ENCODE measurements at places on chromosomes 1 and 21.

DNA sequence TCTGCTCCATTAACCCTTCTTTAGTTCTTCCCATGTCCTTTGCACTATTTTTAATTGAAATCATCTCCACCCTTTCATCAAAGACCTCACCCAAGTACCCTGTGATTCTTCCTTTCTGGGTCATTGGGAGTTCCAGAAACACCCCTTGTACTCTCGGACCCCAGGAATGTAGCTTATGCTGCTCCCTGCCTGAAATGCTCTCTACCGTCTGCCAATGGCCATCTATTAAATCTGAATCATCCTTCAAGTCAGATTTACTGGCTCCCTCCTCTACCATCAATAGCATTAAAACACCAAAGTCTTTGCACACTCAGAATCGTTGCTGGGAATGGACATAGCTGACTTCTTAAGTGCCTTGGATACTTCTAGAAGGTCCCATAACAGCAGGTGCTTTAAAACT lies 73.2 kb upstream of the GADD45A start:
- no peak for DNase-seq

GRCh38 chr1:113391649-113392271 lies 1.4 kb downstream of the MAGI3 start:
- DNase-seq = no peak

DNA sequence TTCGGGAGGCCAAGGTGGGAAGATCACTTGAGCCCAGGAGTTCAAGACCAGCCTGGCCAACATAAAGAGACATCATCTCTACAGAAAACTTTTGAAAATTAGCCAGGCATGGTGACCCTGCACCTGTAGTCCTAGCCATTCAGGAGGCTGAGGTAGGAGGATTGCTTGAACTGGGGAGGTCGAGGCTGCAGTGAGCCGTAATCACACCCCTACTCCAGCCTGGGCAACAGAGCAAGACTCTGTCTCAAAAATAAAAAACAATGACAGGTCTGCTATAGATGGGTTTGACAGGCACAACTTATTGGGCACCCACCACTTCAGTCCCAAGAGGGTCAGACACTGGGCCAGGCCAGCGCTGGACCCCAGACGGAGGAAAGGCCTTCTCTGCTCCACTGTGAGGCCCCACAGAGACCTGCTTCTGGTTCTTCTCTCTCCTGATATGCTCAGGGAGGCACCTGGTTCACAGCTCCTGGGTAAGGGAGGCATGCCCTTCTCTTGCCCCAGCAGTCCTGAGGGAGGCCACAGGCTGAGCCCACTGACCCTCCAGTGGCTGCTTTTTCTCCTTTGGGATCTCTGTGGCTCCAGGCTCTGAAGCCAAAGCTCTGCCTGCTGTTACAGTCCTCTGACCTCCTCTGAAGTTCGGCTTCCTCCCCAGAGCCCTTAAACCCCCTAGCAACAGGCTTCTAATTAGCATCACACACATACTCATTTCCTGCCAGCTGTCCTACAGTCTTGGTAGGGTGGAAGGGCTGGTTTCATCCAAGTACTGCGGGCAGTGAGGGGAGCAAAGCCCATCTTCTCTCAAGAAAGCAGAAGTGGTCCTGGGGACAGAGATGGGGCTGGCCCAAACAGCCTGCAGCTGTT lies 14.4 kb downstream of the S100A16 start:
- DNase-seq = no peak

- no peak for DNase-seq
Measured at GRCh38 chr1:167258858-167259257, 38.2 kb downstream of the POU2F1 start.

DNA sequence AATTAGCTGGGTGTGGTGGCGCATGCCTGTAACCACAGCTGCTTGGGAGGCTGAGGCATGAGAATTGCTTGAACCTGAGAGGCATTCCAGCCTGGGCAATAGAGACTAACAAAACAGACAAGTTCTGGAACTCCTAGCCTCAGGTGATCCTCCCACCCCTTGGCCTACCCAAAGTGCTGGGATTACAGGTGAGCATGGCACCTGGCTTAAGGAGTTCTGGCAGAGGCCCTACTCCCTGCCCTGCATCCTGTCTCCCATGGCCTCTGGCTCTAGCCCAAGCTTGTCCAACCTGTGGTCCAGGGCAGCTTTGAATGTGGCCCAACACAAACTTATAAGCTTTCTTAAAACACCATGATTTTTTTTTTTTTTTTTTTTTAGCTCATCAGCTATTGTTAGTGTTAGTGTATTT lies 20.4 kb downstream of the TOMM20 start:
- no peak for DNase-seq

- DNase-seq = no peak
Measured at GRCh38 chr1:248815407-248816034, 10.2 kb downstream of the SH3BP5L start.

GRCh38 chr1:117809764-117810163 lies 119.7 kb downstream of the GDAP2 start:
- no peak for DNase-seq

Data from SK-N-MC (cell line).